ENCODE measurements at places on chromosomes 2 and 18. TPM values are rescaled to one million over a fixed set of nuclear protein-coding genes. Genes with fewer than 3 reads are reported as not detected.

Gene DSC3
- 11.1 TPM for total RNA-seq

Gene ERCC3
- 44.3 TPM for total RNA-seq

Gene ST8SIA5
- total RNA-seq = 0.04 TPM

Gene SLC8A1
- total RNA-seq = 1.6 TPM

DNA sequence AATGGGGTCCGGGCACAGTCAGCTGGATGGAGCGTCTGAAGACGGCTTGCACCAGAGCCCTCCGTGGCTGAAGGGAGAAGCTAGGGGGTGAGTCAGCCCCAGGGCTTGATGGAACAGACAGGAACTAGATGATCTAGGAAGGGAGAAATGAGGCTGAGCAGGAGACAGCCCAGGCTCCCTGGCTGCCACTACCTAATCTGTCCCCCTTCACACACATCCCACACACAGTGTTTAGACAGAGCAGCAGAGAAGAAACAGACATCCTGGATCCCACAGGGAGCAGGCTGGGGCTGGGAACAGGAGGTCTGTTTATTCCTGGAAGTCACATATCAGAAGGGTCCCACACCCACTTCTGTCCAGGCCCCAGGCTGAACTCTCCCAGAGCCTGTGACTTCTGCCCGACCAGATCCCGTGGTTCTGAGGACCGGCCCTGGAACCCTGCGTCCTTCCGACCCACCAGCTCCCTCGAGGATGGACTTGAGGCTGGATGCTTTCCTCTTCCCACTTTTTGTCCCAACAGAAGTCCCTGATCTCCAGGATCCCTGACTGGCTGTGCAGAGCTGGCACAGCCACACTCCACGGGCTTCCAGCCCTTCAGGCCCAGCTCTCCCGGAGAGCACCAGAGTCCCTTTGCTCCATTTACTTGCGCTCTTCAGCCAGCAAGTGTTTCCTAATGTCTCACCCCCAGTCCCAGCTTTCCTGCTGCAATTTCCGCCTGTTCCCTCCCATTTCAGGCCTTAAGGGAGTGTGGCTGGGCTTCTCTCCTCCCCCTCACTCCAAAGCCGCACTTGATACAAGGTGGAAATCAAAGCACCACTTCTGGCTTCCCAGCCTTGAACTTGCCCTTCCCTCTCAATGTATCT is 1.5 kb upstream of the GPBAR1 start:
- no peak overlapping the region for H3K4me3 ChIP-seq
- no peak overlapping the region for H3K27ac ChIP-seq
- peaks cover 17% of the 10 kb centered on the region for H3K36me3 ChIP-seq
- H3K4me1 ChIP-seq = no peaks in the 10 kb centered on the region
- no peaks in the 10 kb centered on the region for H3K27me3 ChIP-seq

- H3K36me3 ChIP-seq = no peaks in the 10 kb centered on the region
- no peaks in the 10 kb centered on the region for H3K4me1 ChIP-seq
- H3K27ac ChIP-seq = no peak overlapping the region
- DNase-seq = no peak
These were observed 26.5 kb downstream of the BCL2 start for GRCh38 chr18:63292831-63293683.

Data from PC-3 (cell line).